Head of caudate nucleus (tissue), 42 donors: ENCODE measurements at places on chromosomes 3 and 15.

- DNase-seq = peak; percentile 73
Observed at GRCh38 chr3:123449997-123450604, 1.2 kb upstream of the ADCY5 start.

DNA sequence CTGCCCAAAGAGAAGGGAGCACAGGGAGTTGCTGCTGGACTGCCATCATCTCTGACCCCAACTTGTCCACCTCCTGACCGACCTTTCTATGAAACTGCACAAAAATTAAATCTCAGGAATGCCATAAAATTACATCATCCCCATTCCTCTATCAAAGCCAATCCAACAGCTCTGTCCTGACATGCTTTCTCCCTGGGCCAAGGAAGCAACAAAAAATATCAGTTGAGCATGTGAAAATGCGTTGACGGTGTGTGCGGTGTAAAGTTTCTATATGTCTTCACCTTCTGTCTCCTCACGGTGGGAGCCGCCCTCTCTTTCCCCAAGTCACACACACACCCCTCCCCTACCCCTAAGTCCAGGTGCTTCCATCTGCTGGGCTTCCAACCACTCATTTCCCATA is 3.6 kb upstream of the ZNF774 start:
- no peak for DNase-seq

DNA sequence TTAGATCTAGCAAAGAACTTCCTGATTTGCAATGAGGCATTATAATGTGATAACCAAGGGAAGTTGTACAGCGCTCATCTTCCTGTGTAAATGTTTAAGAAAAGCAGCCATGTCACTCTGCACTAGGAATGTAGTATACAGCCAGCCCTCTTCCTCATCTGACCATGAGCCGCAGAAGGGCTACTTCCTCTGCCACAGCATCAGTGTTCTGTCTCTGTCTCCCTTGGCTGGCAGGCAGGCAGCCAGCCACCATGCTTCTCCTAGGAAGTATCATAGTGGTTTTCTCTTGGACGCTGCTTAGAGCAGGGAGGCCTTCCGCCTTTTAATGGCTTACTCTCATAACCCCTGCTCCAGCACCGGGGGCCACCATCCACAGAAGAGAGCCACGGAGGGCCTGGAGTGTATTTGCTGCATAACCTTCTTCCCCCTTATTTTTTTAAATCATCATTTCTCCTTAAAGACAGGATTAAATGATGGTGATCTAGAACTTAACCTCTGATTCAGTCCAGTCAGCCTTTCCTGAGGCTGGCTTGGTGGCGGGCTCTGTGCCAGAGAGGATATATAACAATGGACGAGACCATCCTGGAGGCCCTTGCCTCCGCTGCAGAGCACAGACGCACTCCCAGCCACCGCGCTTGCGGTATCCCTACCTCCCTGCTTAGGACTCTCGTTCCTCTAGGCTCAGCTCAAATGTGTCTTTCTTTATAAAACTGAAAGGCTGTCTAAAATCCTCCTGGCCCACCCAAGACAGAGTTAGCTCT is 57.3 kb upstream of the PLXNA1 start:
- no peak for DNase-seq

GRCh38 chr3:38401246-38401962 is 52.3 kb upstream of the ACVR2B start:
- DNase-seq = no peak
